CD4-positive, alpha-beta T cell treated with Interleukin-2 at 100 ng/mL for 4 hours (primary cell): ENCODE measurements at places on chromosomes 4 and X.
A peak's percentile ranks its signal among the peaks of the same experiment; 100 is the strongest.

GRCh38 chrX:20432048-20432447 lies 165.3 kb upstream of the RPS6KA3 start:
- DNase-seq = no peak

DNA sequence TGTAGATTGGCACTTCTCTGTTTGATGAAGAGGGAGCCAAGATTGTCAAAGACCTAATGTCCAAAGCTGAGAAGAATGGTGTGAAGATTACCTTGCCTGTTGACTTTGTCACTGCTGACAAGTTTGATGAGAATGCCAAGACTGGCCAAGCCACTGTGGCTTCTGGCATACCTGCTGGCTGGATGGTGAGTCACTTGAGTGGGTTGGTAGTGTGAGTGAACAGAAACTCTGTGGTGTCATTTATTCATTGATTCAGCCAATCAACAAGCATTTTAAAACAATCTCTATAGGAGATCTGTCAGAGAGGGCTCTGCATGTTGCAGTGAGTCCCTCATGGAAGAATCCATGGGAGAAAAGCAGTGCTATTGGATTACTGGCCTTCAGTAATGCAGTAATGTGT lies 16.3 kb downstream of the TAF9B start:
- DNase-seq = peak; percentile 33

DNA sequence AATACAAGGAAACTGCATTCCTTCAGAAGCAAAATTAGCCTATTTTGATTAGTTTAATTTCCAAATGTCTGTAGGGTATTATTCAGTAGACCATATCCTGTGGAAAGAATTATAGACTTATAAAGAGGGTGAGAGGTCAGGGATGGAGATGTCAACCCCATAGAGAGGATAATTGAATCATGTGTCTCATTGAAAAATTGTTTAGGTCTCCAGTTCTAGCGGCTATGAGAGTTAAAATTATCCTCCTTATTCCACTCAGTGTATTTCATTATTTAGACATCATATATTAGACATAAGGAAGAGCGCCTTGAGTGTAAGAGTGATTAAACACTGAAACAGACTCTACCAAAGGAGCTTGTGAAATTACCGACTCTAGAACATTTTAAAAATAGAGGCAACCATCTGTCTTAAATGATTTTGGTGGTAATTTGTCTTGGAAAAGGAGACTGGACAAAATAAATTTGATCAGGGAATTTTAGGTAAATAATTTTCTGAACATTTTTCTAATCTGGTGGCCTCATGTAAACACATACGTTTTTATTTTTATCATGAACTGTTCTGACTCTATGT lies 654.4 kb upstream of the TENM3 start:
- DNase-seq = no peak

DNA sequence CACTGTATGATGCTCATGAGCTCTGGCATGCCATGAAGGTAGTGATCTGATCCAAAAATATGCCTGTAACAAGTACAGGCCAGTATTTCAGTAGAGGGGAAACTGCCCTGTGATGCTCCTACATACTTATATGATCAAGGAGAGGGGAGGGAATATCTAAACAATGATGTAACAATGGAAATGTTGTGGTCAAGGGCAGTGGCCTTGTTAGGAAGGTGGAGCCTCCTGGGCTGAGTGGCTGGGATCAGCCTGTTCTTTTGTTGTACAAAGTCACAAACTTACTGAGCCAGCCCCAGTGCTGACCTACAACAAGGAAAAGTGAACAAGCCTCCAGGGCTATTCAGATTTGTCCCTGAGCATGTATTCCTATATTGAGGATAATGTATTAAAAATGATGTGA lies 70.3 kb downstream of the ANXA10 start:
- no peak for DNase-seq
